ENCODE measurements at places on chromosomes 12 and 14.

DNA sequence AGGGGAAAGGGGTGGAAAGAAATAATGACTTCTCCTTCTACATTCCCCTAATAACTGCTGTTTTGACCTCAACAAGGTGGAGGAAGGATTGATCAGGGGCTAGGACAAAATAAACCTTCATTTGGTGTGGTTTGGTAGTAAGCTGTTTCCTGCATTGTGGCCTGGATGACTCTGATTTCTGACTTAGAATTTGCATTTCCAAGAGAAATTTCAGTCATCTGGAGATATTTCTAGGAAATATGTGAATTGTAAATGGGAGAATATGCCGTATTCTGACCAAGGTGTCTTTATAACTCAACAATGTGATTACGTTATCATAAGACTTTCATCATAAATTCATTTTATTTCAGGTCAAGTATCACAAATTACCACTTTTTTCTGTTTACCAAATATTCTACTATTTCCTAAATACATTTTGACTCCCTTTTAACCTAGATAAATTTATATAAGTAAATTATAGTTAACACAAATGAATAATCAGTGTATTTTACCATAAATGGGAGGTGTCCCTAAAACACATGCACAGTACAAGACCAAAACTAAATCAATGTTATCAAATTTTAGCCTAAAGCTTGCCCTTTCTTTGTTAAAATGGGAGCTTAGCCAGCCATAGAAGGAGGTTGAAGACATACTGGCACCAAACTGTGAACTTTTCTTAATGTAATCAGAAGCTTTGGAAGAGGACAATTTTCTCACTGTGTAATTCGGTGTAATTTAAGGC is 828.8 kb downstream of the TMTC2 start:
- no peak for DNase-seq

- DNase-seq: no peak
These were observed 29.2 kb upstream of the SEL1L start for GRCh38 chr14:81562818-81563217.

GRCh38 chr12:51156245-51156765 is 16.6 kb downstream of the TFCP2 start:
- no peak for DNase-seq

- no peak for DNase-seq
These were observed 53.3 kb upstream of the IGF1 start for GRCh38 chr12:102533483-102534215.

DNA sequence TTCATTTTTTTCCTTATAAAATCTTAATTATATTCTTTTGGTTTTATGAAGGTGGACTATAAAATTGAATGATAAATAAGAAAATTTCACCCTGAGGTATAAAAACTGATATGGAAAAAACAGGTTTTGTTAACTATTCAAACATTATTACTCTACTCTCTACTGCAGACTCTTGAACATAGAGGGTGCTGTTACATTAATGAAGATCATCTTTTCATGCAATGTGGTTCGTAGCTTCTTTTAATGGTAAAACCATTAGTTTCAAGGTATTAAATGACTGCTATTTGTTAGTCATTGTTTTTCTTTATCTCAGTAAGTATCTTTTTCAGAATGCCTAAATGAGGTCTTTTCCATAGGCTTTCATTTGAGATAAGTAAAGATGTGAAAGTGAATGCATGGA is 510.4 kb downstream of the SLC16A7 start:
- peak; percentile 53 for DNase-seq

GRCh38 chr14:86430853-86431252 is 900.9 kb downstream of the FLRT2 start:
- no peak for DNase-seq

DNA sequence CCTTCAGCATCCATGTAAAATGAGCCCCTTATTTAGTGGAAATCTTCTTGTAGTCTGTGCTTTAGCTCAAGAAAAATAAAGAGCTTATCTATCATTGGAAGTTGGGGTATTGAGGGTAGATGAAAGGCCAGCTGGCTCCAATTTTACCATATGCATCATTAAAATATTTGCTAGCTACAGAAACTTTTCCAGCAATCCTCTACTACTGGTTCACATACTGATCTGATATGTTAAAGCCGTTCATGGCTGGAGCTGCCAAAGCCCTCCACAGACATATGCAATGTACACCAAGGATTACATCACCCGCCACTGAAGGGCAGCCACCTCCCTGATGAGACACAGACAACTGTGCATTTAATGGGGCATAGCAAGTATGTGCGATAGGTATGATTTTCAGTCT is 1205.3 kb downstream of the GALC start:
- DNase-seq: peak; percentile 70

GRCh38 chr12:124561231-124561630 is 6.2 kb downstream of the NCOR2 start:
- DNase-seq: no peak

GRCh38 chr12:12933742-12934141 is 18.2 kb downstream of the GPRC5D start:
- DNase-seq: no peak

DNA sequence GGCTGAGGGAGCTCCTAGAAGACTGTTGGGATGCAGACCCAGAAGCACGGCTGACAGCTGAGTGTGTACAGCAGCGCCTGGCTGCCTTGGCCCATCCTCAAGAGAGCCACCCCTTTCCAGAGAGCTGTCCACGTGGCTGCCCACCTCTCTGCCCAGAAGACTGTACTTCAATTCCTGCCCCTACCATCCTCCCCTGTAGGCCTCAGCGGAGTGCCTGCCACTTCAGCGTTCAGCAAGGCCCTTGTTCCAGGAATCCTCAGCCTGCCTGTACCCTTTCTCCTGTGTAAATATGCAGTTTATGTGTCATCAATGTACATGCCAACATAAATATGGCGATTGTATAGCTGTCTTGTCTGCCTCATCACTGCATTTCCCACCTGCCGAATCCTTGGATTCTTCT is 7.5 kb downstream of the AMHR2 start:
- DNase-seq: no peak

DNA sequence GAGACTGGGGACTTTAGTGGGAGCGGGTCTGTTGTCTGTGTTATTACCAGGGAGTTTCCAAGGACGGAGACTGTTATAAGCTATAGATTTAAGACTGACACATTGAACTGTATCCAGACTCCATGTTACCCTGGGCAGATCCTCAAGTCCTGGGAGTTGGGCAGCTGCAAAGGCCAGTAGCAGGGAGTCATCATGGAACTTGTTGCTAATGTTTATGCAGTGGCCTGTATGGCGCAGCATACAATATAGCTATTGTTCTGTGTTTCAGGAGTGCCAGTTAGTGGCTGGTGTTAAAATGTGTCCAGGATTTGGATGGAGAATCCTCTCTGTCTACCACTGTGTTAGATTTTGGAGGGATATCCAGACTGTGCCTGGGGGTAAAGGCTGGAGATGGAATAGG is 31.7 kb downstream of the SMOC1 start:
- no peak for DNase-seq

DNA sequence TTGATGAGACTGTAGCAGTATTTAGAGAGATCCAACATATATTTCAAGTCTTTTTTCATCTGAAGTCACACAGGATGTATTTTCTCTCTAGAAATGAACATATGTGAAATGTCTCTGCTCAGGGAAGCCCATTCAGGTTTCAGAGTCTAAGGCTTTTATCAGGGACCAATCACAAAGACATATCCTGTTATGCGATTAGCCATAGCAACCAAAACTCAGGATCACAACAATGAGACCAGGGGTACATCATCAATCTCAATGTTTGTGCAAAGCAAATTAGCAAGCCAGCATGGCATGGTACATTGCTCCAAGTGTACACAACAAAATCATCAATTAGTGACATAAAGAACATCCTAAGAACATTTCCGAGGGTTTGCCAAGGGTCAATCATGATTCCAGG is 99.2 kb upstream of the AMN1 start:
- DNase-seq: no peak

GRCh38 chr12:118238888-118239287 is 103.0 kb downstream of the PEBP1 start:
- DNase-seq: no peak

DNA sequence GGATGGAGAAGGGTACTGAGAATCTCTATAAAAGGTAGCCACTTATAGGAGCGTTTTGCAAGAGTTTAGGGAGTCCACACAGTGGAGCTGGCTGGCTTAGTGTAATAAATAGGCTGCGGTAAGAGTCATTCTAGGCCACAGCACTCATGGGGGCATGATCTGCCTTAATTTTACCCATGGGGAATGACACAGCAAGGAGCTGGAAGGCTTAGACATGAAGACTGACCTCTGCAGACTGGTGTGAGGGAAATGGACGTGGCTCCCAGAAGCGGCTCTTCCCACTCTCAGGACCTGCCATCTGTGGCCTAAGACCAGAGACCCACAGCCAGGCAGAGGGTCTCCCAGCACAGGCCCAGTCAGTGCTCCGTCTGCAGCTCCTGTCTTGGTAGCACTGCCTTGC is 173.3 kb downstream of the PPM1H start:
- DNase-seq: peak; percentile 50

- no peak for DNase-seq
These were observed 63.8 kb downstream of the CPSF2 start for GRCh38 chr14:92185559-92185958.

GRCh38 chr12:40648519-40648918 is 43.7 kb upstream of the CNTN1 start:
- DNase-seq: no peak

- peak; percentile 36 for DNase-seq
These were observed 8.8 kb upstream of the SMARCC2 start for GRCh38 chr12:56197921-56198635.

GRCh38 chr14:75985618-75986438 is at the start of gene IFT43:
TSS of gene IFT43 (plus strand) at chr14:75985763. CDS start at chr14:75985787, 24 bp downstream.
- DNase-seq: peak; percentile 76

- no peak for DNase-seq
These were observed 149.7 kb downstream of the AEBP2 start for GRCh38 chr12:19588951-19589350.

Data from fibroblast of the aortic adventitia (primary cell).